ENCODE measurements at places on chromosomes 7 and 10.

GRCh38 chr10:35135861-35136260, 9.2 kb downstream of the CREM start:
- DNase-seq: no peak

- DNase-seq: no peak
Observed at GRCh38 chr7:44889086-44889781, 3.9 kb upstream of the PURB start.

DNA sequence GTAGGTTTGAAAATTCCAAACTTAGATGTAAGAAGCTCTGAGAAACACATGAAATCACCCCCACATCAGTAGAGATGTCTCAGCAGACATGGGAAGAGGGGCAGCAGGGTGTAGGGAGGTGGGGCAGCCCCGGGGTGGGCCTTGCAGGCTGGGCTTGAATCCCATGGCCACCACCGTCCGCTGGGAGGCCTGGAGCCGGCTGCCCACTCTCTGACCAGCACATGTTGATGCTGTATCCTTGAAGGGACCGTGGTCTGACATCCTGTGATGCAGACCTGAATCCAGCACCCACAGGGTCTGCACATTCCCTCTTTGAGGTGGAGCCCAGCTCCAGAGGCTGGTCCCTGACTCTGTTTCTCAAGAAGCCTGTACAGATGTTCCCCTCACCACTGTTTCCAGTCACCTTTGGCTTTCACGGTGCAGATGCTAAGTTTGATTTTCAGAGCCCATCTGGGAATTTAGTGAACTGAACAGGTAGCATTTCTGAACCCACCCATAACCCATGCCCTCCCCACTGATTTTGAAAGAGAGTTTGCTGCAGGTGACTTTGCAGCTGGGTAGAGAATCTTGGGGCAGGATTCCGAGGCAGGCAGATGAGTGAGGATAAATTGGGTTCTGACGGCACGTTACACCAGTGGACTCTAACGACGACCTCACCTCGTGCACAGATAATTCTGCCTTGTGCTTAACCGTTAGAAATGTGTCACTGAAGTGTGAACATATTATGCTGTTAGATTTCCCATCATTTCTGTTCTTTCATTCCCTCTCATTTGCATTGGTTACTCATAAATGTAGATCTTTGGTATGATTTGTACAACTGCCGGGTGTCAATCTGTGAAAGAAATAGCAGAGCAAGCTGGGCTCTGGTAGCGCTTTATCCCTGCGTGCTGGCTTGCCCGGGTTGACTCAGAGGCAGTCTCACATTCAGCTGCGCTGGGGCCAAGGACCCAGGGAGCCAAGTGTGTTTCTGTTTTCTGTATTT, 45.7 kb downstream of the IKZF1 start:
- DNase-seq: no peak

- no peak for DNase-seq
Observed at GRCh38 chr7:102927312-102927933, 14.6 kb downstream of the LRRC17 start.

All from SK-N-DZ (cell line).